Gastrocnemius medialis (tissue), 4 donors: ENCODE measurements at places on chromosomes 5 and 9. TPM values are rescaled to one million over a fixed set of nuclear protein-coding genes. Genes with fewer than 3 reads are reported as not detected.

PANK3 gene
- total RNA-seq: 23.5 TPM

GHR gene
- 62.1 TPM for total RNA-seq

PAPPA gene
- total RNA-seq: 2.1 TPM

CCNO gene
- total RNA-seq: not detected

GABRG2 gene
- total RNA-seq: not detected

TRIM14 gene
- total RNA-seq: 1.3 TPM

MARCOL gene
- not detected for total RNA-seq

LEAP2 gene
- total RNA-seq: 3.3 TPM

TAF11L12 gene
- total RNA-seq: not detected

C9orf50 gene
- total RNA-seq: not detected

SGCD gene
- 8.2 TPM for total RNA-seq

SLC25A2 gene
- total RNA-seq: 0.49 TPM

PCDHGB3 gene
- total RNA-seq: 2.0 TPM

GPX3 gene
- 504 TPM for total RNA-seq

ZNG1E gene
- 15.9 TPM for total RNA-seq

CCDC69 gene
- 126 TPM for total RNA-seq

MSX2 gene
- 0.95 TPM for total RNA-seq

GLIPR2 gene
- total RNA-seq: 3.6 TPM

AMBP gene
- total RNA-seq: 3.2 TPM

UBLCP1 gene
- 11.1 TPM for total RNA-seq

DIPK1B gene
- 3.8 TPM for total RNA-seq

STOML2 gene
- total RNA-seq: 157 TPM

POU5F2 gene
- total RNA-seq: 0.02 TPM

CDK5RAP2 gene
- total RNA-seq: 73.7 TPM

LCN12 gene
- total RNA-seq: not detected

PHF24 gene
- total RNA-seq: not detected

DMRT3 gene
- 0.33 TPM for total RNA-seq

TENT4A gene
- 13.1 TPM for total RNA-seq

PRDM9 gene
- total RNA-seq: not detected

ZNF454 gene
- 0.27 TPM for total RNA-seq

GLDC gene
- total RNA-seq: 0.31 TPM

KLHL3 gene
- 0.46 TPM for total RNA-seq

PCDHAC2 gene
- not detected for total RNA-seq

CCL28 gene
- total RNA-seq: 0.16 TPM

PDE8B gene
- total RNA-seq: 0.16 TPM

GPR150 gene
- not detected for total RNA-seq

ARL14EPL gene
- 0.11 TPM for total RNA-seq

NUTM2F gene
- not detected for total RNA-seq

TMEM174 gene
- not detected for total RNA-seq

MOCS2 gene
- 58.6 TPM for total RNA-seq

ADAMTSL1 gene
- total RNA-seq: 0.36 TPM

TAF11L7 gene
- total RNA-seq: not detected

GMCL2 gene
- not detected for total RNA-seq

RELL2 gene
- total RNA-seq: 1.1 TPM

IER5L gene
- 3.4 TPM for total RNA-seq

ZFR gene
- 84.0 TPM for total RNA-seq
